ENCODE measurements at places on chromosomes 7 and 10. TPM values are rescaled to one million over a fixed set of nuclear protein-coding genes. Genes with fewer than 3 reads are reported as not detected.
A peak's percentile ranks its signal among the peaks of the same experiment; 100 is the strongest.

Gene HPS6
- total RNA-seq = 17.5 TPM

Gene IFIT1B
- not detected for total RNA-seq

Gene MYL10
- total RNA-seq = not detected

DNA sequence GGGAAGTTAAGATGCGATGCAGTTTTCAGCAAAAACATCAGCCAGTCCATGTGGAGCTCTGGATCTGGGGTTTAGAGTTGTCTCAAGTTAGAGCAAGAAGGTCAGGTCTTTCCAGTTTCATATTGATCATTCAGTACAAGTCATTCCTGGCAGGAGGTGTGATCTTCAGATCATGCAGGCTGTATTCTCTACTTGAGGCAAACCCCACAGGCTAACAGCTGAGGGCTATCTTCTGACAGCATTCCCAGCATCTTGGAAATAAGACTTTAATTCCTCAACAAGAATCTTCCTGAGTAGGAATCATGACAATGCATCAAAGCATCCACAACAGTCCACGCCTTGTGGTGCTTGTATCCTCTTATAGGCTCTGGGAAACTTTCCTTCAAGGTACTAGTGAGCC is 94.9 kb upstream of the ZNF438 start:
- H3K4me3 ChIP-seq = no peak overlapping the region
- peaks cover 4% of the 10 kb centered on the region for H3K4me1 ChIP-seq
- no peaks in the 10 kb centered on the region for H3K27me3 ChIP-seq
- H3K36me3 ChIP-seq = no peaks in the 10 kb centered on the region

DNA sequence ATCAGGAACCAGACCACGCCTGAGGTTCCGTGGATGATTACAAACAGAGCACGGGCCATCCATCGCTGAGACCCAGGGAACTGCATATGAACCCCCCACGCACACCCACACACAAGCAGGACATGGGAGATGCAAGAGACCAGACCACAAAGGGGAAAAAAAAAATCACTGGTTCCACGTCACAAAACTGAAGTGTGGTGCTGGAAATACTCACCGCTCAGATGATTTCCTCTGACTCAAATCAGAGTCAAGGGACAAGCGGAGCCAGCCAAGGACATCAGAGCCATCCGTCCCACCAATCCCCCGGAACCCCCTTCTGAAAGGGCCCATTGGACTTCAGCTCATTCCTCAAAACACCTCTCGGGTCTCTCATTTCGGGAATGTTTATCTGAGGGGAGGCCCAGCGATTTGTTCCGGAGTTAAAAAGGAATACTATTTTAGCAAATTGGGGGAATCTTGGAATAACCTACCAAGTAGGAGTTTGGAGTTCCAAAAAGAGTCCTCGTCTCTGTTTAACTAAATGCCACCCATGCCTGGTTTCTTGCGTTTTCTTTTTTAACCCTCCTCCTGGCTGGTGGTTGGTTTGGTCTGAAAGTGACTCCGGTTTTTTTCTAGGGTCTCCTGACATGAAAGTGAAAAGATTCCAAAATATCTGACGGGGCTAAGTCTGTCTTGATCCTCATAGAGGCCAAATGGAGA is 15.0 kb downstream of the SNX8 start:
- H3K4me3 ChIP-seq = no peak overlapping the region
- H3K27me3 ChIP-seq = no peaks in the 10 kb centered on the region
- DNase-seq = no peak
- H3K4me1 ChIP-seq = peaks cover 6% of the 10 kb centered on the region
- H3K36me3 ChIP-seq = no peaks in the 10 kb centered on the region
- H3K27ac ChIP-seq = peak overlapping the region; percentile 47

Gene SCART1
- total RNA-seq = 8.1 TPM

Gene SNCG
- total RNA-seq = 3.8 TPM

- H3K4me3 ChIP-seq = no peak overlapping the region
- no peaks in the 10 kb centered on the region for H3K27me3 ChIP-seq
- DNase-seq = no peak
- no peak overlapping the region for H3K27ac ChIP-seq
- H3K4me1 ChIP-seq = no peaks in the 10 kb centered on the region
These were observed 106.6 kb upstream of the INHBA start for GRCh38 chr7:41809529-41809939.

GRCh38 chr10:86775056-86775869 is 18.8 kb downstream of the BMPR1A start:
- no peak overlapping the region for H3K4me3 ChIP-seq
- no peak overlapping the region for H3K27ac ChIP-seq
- DNase-seq = no peak
- H3K4me1 ChIP-seq = peaks cover 77% of the 10 kb centered on the region

DNA sequence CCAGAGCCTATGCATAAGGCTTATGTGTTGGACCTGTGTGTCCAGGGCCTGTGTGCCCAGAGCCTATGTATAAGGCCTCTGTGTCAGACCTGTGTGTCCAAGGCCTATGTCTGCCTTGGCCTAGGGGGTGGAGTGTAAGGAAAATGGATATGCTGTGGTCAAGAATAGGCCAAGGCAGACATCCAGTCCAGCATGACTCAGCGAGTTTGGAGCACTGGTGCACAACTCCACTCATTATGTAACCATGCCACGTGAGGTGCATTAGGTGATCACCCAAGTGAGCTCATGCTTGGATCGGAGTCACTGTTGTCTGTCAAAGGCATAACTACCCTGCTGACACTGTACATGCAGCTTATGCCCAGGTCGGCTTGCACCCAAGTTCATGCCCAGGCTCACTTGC is 238.9 kb downstream of the CACNA2D1 start:
- no peaks in the 10 kb centered on the region for H3K27me3 ChIP-seq
- H3K4me3 ChIP-seq = no peak overlapping the region
- no peak overlapping the region for H3K27ac ChIP-seq
- H3K36me3 ChIP-seq = no peaks in the 10 kb centered on the region
- DNase-seq = no peak
- H3K4me1 ChIP-seq = no peaks in the 10 kb centered on the region

DNA sequence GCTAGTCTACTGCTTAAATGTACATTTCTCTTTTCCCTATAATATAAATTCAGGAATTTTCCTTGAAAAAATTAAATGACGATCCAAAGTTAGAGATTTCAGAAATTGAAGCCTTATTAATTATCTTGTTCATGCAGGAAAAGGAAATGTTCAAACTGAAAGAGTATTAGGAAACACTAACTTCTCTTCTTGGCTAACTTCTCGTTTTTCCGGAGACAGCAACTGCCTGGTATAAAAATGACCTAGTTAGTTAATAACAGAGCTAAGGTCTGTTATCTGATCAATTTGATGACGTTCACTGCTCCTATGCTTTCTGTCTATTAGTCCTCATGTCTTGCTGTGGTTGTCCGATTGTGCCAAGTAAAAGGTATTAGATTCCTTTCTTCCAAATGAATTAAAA is 212.5 kb downstream of the DGKB start:
- no peak overlapping the region for H3K27ac ChIP-seq
- H3K4me3 ChIP-seq = no peak overlapping the region
- DNase-seq = no peak
- H3K36me3 ChIP-seq = no peaks in the 10 kb centered on the region
- no peaks in the 10 kb centered on the region for H3K27me3 ChIP-seq
- no peaks in the 10 kb centered on the region for H3K4me1 ChIP-seq

GRCh38 chr10:48896756-48897440 is 42.7 kb downstream of the LRRC18 start:
- H3K27me3 ChIP-seq = no peaks in the 10 kb centered on the region
- H3K36me3 ChIP-seq = no peaks in the 10 kb centered on the region
- no peaks in the 10 kb centered on the region for H3K4me1 ChIP-seq
- no peak overlapping the region for H3K27ac ChIP-seq
- DNase-seq = no peak

DNA sequence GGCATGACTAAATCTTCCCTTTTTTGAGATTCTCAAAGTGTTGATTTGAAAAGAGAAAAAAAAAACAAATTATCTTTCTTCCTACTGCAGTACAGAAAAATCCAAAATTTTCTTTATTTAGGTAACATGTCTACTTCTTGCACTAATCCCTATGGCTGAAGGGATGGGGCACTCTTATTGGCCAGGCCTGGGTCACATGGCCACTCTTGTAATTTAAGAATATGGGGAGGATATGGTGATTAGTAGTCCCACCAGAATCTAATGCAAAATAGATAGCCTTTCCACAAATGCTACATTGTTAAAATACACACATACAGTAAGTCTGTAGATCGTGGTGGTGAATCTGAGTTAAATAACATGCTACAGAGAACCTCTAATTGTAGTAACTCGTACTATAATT is 7.0 kb upstream of the PALS2 start:
- no peak for DNase-seq
- H3K4me3 ChIP-seq = no peak overlapping the region
- peaks cover 8% of the 10 kb centered on the region for H3K27me3 ChIP-seq

- no peak for DNase-seq
- no peak overlapping the region for H3K4me3 ChIP-seq
- no peak overlapping the region for H3K27ac ChIP-seq
- H3K4me1 ChIP-seq = peaks cover 18% of the 10 kb centered on the region
- no peaks in the 10 kb centered on the region for H3K36me3 ChIP-seq
- H3K27me3 ChIP-seq = no peaks in the 10 kb centered on the region
These were observed 121.7 kb upstream of the CSTF2T start for GRCh38 chr10:51821045-51821444.

Gene GRM3
- total RNA-seq = not detected

Gene KMT2E
- total RNA-seq = 207 TPM

Gene HOGA1
- total RNA-seq = not detected

DNA sequence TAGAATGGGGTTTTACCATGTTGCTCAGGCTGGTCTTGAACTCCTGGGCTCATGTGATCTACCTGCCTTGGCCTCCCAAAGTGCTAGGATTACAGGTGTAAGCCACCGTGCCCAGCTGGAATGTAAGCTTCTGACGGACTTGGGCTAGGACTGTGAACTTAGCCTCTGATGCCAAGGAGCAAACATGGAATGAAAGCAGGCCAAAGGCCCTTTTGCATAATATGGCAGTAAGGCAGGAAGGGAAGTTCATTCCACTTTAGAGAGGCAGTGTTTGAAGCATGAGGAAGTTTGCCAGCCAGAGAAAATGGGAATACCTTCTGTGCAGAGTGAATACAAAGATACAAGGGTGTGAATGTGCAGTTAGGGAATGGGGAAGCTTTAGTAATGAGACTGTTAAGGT is 20.3 kb downstream of the VCL start:
- no peaks in the 10 kb centered on the region for H3K36me3 ChIP-seq
- peaks cover 66% of the 10 kb centered on the region for H3K4me1 ChIP-seq
- H3K27ac ChIP-seq = no peak overlapping the region
- DNase-seq = peak; percentile 36
- no peaks in the 10 kb centered on the region for H3K27me3 ChIP-seq
- H3K4me3 ChIP-seq = no peak overlapping the region

Gene RBP3
- total RNA-seq = not detected

DNA sequence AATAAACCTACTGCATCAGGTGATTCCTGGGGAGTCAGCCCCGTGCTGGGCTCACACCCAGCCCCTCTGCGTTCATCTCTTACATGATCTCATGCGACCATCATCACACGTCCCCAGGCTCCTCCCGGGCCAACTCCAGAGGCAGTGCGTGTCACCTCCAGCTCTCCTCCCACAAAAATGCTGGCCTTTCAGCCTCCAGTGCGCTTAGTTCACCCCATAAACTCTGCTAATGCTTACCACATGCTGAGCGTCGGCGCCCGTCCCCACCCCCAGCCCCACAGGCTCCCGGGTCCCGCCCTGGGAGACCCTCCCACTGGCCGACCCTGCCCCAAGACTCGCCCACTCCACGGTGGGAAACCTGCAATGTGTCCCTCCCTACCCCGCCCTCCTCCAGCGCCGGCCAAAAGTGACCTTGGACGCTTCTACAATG is 816 bp upstream of the SDK1 start:
- H3K4me3 ChIP-seq = peak overlapping the region; percentile 65
- no peaks in the 10 kb centered on the region for H3K27me3 ChIP-seq
- no peaks in the 10 kb centered on the region for H3K36me3 ChIP-seq

- H3K4me1 ChIP-seq = no peaks in the 10 kb centered on the region
- no peak overlapping the region for H3K4me3 ChIP-seq
- H3K27ac ChIP-seq = no peak overlapping the region
- no peaks in the 10 kb centered on the region for H3K36me3 ChIP-seq
- no peaks in the 10 kb centered on the region for H3K27me3 ChIP-seq
- DNase-seq = no peak
These were observed 226.4 kb downstream of the AGMO start for GRCh38 chr7:15335390-15335789.

GRCh38 chr7:127678947-127679346 is 27.0 kb downstream of the SND1 start:
- H3K36me3 ChIP-seq = peaks cover 16% of the 10 kb centered on the region
- no peak for DNase-seq
- no peaks in the 10 kb centered on the region for H3K27me3 ChIP-seq

DNA sequence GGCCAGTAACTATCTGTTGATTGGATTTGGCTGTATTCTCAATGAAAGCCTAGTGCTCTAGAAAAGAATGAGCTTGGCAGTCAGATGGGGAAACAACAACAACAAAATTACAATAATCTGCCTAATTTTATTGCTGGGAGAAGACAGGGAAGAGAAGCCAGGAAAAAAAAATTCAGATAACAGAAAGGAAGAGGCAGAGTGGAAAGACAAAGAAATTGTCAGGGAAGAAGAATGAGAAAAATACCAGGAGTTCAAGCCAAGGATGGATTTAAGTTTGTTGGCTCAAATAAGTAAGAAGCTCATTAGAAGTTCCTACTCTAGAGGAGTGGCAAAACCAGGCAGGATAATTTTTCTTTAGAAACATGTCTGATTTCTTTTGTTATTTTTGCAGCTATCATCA is 45.9 kb upstream of the PRKG1 start:
- no peak for DNase-seq
- H3K4me1 ChIP-seq = peaks cover 5% of the 10 kb centered on the region
- H3K36me3 ChIP-seq = no peaks in the 10 kb centered on the region
- no peaks in the 10 kb centered on the region for H3K27me3 ChIP-seq
- H3K27ac ChIP-seq = no peak overlapping the region
- H3K4me3 ChIP-seq = no peak overlapping the region

DNA sequence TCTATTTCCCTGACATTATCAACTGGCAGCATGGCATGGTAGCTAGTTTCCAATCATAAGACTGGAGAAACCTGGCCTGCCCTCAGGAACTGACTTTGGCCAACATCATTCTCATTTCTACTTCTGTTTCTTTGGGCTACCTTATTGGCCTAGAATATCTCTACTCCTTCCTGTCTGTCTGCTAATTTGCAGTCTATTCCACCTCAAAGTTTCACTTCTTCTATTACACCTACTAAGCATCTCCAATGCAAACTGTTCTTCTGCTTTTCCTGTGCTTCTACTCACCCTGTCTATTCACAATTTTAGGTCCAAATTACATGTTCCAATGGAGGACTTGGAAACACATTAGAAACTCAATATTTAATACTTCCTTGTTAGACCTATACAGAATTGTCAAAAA is 65.6 kb downstream of the ZNF503 start:
- no peak overlapping the region for H3K4me3 ChIP-seq
- DNase-seq = no peak
- H3K27ac ChIP-seq = no peak overlapping the region
- H3K27me3 ChIP-seq = no peaks in the 10 kb centered on the region
